ENCODE measurements at places on chromosomes 12 and 14.

DNA sequence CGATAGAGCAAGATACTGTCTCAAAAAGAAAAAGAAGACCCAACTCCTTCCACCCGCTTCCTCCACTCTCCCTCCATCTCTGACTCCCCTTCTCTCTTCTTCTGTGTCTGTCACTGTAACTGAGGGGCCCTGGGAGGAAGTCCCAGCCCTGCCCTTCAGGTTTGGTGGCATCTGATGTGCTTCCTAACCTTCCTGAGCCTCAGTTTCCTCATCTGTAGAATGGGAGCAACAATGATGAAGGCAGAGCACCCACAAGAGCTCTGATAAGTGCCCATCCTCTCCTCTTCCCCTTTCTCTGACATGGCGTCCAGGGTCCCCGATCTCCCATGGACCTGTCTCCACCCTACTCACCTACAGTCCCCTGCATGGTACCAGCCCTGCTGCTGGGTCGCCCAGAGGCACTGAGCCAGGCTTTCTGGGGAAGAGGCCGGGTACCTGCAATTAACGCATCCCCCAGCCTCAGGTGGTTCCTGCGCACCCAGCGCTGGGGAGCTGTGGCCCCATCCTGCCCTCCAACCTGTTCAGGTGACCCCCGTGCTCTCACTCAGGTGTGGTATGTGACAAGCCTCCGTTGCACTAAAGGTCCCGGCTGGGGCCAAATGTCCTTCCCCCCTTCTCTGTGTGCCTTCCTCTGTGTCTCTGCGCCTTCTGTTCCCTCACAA lies 13.2 kb downstream of the FOXN4 start:
- no peak for DNase-seq

GRCh38 chr12:117472983-117473382 lies 111.6 kb upstream of the NOS1 start:
- no peak for DNase-seq

DNA sequence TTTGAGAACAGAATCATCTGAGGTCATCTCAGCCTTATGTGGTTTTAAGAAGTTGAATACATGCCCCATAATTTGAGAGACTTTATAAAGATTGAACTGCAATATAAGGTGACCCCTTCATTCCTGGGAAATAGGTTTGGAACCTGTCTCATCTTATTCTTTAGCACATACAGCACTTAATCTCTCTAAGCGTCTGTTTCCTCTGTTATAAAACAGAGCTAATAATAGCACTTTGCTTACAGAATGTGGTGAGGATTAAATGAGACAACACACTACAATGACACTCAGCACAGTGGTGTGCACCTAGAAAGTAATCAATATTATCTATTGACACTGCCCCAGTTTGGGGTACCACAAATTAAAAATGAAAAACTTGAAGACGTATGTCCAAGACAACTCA lies 102.1 kb downstream of the DUSP6 start:
- DNase-seq, result no peak

- no peak for DNase-seq
Measured at GRCh38 chr12:108090932-108091678, 38.0 kb upstream of the WSCD2 start.

- peak; percentile 88 for DNase-seq
Measured at GRCh38 chr12:114774197-114774596, 90.2 kb upstream of the TBX3 start.

DNA sequence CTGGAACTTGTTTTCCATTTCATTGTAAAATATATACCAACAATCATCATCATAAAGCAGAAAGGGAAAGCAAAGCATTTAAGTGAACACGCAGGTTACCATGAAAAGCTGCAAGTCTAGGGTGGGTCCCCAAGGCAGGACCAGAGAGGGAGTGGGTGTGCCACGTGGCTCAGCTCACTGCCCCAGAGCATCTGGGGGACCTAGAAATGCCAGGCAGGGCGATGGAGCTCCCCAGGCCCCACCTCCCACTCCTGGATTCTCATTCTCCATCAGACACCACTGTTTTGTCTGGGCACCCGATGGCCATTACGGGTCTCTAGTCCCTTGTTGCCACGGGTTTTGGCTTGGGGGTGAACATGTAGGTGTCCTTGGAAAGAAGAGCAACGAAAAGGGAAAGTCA lies 34.7 kb downstream of the BCL11B start:
- DNase-seq, result no peak

DNA sequence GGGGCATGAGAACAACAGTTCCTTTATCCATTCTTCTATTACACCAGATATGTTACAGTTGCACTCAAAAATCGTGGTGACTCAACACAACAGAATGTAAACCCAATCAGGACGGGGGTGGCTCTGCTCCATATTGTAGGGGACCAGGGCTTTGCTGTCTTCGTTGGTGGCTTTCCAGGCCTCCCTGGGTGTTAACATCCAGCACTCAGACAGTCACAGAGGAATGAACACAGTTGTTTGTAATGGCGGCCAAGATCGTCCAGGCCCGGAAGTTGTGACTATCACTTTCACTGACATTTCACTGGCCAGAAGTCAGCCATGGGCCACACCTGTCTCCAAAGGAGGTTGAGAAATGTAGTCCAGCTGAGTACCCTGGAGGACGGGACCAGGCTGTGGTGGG lies 204.1 kb downstream of the CACNA1C start:
- DNase-seq, result peak; percentile 67

- peak; percentile 37 for DNase-seq
Measured at GRCh38 chr12:27076928-27077327, 5.5 kb downstream of the C12orf71 start.

DNA sequence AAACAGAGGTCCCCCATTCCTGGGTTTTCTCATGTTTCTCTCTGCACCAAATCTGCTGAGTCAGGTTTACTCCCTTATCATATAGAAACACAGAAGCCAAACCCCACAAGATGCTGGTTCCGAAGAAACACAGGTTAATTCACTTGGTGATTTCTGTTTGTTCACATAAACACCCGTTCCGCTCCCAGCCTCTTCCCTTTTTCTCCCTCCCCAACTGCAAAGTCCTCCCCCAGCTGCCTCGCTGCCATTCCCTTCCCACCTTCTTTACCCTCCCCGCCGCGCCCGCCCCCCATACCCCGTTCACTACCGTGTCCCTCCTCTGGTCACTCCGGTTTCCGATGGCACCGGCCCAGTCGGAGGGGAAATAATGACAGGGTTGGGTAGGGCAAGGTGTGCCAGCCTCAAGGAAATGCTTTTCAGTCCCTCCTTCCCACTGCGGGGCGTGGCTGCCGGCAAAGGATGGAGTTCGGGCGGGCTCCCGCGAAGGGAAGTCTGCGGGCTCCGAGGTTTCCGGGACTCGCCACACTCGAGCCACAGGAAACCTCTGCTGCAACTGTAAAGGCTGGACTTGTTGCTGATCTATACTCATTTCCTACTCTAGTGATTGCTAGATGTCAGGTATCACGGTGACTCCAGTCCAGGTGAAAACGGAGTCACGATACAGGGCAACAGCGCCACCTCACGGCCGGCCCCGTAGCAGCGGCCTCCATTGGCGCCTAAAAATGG lies at the start of gene STYK1:
Gene STYK1, minus strand, starts transcription at position 394 of the 726 bp plus-strand sequence. CDS start 39,434 bp downstream, outside the sequence.
- DNase-seq, result peak; percentile 11

- no peak for DNase-seq
Measured at GRCh38 chr12:59077575-59078426, 157.5 kb upstream of the LRIG3 start.

GRCh38 chr14:91332986-91333649 lies 84.5 kb downstream of the CCDC88C start:
- DNase-seq, result no peak

DNA sequence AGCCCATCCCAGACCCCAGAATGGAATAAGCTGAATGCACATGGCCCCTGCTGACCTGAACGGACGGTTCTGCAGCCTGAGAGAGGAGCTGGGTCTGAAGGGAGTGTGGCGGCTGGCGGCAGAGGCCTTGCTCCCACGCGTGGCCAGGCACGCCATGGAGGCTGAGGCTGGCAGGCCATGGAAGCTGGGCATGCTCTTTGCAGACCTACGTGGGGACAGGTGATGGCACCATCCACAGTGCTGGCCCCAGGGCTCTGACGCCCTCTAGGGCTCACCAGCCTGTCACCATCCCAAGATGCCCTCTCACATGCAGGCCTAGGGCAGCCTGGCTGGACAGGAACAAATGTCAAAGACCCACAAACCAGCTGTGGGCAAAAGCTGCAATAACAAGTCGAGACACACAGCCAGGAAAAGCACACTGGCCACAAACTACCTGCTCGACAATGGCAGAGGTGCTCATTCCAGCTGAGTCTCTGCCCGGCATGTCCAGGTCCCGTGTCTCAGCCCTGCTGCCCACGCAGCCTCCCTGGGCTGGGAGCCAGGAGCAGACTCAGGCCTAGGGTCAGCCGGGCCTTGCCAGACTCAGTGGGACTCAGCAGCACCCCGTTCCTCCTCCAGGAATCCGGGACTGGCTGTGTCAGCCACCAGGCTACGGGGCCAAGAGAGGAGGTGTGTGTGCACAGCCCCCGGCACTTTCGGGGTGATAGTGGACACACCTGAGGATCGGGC lies 19.7 kb downstream of the BTBD6 start:
- DNase-seq, result no peak

- no peak for DNase-seq
Measured at GRCh38 chr12:51890511-51891171, 2.7 kb downstream of the ANKRD33 start.
